Naive thymus-derived CD4-positive, alpha-beta T cell (primary cell): ENCODE measurements at places on chromosomes 2 and 18.

- no peak for DNase-seq
These were observed 4.9 kb downstream of the NOP58 start for GRCh38 chr2:202270487-202270886.

GRCh38 chr18:72444798-72445155, 99.4 kb downstream of the CBLN2 start:
- no peak for DNase-seq

- no peak for DNase-seq
These were observed 99.5 kb downstream of the RBMS1 start for GRCh38 chr2:160394153-160394552.

DNA sequence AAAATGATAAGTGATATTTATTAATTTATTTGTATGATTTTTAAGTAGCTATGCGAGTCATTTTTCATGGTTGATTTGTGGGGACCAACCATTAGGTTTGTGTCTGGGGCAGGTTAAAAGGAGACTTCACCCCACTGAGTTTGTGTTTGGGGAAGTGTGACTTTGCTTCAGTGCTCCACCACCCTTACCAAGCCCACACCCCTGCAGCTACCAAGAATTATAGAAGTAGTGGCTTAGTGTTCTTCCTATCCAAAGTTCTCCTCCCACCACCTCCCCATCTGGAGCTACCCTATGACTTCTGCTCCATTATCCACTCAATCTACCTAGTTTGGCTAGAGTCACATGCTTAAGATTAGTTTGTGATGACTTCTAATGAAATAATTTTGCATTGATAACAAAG, 182.1 kb upstream of the ZEB2 start:
- DNase-seq: no peak

DNA sequence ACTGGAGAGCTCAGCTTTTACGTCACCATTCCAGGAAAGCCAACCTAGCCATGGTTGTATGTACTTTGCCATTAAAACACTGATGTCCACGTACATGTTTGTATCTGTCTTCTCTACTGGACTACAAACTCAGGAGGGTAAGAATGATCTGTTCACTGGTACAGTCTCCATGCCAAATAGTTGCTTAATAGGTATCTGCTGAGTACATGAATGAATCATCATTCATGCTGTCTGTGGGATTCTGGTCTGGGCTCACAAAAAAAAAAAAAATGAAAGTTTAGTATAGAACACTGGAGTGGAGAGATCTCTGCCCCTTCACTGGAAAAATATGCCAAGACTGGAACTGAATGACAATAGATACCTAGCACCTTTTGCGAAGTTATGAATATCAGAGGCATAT, 102.6 kb upstream of the ITGA4 start:
- no peak for DNase-seq

DNA sequence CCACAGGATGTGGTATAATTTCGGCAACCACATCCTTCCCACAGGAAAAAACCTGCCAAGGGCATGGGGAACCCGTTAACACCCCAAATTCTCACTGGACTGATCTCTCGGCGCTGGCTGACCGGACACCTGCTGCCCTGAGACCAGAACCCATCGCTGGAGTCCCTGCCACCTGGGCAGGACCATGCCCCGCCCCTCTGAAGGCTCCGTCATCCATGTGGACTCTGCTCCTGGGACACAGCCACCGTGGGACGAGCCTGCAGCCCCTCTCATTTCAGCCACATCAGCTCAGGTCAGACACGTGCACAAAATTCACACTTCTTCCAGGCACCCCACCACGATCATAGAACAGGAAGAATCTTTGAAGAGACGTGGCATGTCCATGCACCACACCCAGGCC, 108.2 kb downstream of the ZNF516 start:
- DNase-seq: no peak

DNA sequence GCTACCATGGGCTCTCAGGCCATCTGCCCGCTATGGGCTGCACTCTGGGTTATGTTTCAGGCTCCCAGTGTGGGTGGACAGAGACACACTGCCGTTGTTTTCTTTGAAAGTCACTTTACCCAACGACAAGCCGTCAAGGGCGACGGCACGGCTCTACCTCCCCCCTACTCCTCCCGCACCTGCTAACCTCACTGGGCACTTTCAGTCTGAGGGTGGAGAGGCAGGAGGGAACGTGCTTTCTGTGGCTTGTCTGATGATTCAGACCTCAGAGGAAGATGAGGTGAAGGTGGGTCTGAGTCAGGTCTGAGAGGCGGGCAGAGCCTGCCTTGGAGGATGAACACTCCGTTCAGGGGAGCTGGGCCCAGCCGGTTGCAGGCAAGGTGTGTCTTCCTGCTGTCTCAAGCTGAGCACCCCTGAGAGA, 147.6 kb upstream of the HDAC4 start:
- DNase-seq: no peak

DNA sequence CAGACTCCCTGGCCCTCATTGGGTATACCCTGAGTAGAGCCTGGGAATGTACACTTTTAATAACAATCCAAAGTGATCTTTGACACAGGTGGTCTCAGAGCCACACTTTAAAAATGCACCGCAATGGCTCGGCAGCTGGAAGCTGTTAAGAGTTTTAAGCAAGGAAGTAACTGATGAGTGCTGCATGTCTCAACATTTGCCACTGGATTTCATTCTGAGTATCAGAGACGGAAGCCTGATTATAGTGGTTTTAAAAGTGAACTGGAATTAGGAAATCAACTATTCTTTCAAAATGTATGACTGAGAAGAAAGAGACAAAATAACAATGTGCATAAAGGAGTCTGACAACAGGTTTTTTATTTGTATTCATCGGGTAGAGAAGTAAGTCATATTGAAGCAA, 7.5 kb downstream of the MBOAT2 start:
- no peak for DNase-seq
